Activated T-helper 2 cell treated with anti-CD3 and anti-CD28 coated beads, Interferon-gamma antibody, Interleukin-2, Interleukin-4, amounts not matched to agents 10 μg/mL and 5 μg/mL and 100 μg/mL, durations not matched to agents 14 hours and 24 hours and 36 hours (primary cell): ENCODE measurements at places on chromosomes 3 and 15.

DNA sequence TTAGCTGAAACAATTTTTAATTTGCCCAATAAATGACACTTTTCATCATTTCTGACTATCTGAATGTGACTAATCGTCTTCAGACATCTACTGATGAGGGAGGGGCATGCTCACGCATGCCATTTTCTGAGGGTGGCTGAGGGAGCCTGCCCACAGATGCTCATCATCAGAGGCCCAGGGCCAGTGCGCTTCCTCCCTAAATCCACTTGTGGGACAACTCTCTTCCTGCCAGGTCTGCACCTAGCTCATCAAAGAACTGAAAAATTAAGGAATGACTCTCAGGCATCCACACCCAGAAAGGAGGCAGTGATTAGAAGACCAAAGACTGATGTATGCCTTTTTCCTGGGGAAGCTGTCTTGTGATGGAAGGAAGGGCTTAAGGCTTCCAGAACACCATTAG is 22.8 kb downstream of the RTP3 start:
- DNase-seq, result no peak

DNA sequence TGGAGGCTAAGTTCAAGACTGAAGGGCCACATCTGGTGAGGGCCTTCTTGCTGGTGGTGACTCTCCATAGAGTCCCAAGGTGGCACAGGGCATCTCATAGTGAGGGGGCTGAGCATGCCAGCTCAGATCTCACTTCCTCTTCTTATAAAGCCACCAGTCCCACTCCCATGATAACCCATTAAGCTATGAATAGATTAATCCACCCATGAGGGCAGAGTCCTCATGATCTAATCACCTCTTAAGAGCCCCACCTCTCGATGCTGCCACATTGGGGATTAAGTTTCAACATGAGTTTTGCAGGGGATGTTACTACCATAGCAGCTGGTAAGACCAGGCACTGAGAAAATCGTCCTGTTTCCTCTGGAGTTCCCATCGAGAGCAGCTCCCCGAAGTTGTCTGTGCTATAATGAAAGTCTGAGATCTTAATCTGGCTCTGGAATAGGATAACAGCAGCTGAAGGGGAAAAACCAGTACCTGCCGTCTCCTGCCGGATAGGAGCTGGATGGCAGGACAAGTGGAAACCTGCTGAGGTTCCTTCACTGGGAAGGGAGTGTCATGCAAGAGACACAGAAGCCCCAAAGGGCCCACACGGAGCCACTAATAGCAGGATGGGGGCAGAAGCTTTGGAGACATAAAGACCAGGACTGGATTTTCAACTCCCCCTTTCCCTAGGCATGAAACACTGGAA is 79.5 kb upstream of the EPHB3 start:
- DNase-seq, result no peak

DNA sequence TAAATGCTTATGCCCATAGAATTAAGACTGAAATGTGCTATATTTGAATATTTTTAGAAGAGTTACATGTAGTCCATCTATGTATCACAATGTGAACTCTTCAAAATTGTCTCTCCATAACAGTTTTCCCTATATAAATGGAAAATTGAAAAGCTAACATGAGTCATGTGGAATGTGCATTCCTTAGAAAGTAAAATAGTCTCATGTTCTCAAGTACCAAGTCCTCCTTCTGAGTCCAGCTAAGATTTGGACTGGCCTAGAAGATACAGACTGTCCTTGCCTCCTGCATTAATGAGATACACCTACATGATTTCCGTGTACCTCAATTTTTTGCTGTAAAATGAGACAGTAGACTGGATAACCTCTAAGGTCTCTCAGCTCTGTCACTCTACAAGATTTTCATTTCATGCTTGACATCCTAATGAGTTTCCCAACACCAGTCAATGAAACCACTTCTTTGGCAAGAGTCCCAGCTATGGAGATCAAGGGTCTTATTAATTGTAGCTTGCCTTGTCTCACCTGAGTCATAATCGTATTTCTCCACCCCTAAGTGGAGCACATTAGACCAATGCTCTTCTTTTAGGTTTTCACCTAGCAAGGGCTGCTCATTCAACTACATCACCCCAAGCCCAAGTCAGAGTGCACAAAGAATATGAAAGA is 350.6 kb upstream of the IL12A start:
- DNase-seq, result no peak

DNA sequence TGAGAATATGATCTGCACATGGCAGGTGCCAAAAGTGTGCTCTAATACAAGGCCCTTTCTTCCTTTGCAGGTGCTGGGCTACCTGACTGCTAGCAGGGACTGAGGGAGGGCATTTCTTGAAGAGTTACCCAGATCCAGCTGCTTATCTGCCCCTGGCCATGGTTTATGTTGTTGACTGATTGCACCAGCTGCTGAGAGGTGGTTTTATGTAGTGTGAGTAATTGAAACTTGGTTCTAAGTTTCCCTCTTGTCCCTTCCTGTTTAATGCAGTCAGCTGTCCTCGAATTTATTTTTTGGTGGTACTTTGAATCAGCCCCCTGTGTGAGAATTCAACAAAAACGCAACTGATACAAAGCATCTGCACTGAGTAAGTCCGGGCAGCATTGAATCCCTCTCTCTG is 288.3 kb upstream of the C2CD4B start:
- no peak for DNase-seq

DNA sequence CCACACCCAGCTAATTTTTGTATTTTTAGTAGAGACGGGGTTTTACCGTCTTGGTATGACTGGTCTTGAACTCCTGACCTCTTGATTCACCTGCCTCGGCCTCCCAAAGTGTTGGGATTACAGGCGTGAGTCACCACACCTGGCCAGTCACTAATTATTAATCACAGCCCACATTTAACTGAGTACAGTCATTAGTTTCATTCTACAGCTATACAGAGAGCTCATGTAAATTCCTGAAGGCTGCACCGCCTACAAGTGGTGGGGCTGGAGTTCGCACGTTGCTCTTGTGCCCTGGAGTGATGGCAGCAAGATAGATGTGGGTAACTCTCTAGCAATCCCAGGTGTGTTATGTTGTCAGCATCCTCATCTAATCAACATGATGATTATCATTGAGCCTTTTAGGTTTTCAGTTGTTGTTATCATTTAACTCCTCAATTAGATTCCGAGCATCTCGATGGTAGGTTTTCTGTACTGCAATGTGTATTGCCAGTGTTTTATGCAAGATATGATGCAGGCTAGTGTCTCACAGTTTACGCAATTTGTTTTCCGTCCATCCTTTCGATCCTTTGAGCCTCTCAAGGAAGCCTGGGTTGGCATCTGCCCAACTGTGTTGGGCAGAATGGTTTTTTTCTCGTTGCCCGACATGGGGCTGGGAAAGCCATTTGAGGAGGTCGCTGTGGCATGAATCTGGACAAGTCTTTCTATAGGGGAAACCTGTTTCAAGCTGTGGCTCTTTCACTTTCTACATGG is 216.3 kb downstream of the LPP start:
- no peak for DNase-seq

DNA sequence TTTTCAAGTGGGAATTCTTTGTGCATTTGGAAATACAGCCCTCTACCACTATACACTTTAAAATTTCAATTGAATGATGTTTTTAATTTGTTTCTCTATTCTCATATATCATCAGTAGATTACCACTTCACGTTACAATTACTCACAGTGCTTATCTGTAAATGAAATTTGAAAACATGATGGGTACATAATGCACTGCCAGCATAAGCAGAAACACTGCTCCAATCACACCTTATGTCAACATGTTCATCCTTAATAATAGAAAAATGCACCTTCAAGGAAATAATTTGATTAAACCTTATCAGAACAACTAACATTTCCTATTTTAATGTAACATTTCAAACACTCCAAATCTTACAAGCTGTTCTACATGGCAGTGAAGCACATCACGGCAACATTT is 718.4 kb downstream of the GBE1 start:
- no peak for DNase-seq

DNA sequence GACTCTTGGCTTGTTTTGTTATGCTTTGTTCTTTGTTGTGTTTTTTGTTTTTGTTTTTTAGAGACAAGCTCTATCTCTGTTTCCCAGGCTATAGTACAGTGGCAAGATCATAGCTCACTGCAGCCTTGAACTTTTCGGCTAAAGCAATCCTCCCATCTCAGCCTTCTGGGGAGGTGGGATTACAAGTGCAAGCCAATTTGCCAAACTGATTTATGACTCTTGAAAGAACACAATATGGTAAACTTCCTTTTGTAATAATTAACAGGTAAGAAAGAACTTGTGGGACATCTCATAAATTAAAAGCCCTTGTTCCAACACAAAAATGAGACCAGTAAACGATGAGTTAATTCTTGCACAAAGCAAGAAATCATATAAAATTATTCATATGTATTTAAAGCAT is 476.3 kb downstream of the MAGI1 start:
- no peak for DNase-seq
